ENCODE measurements at places on chromosomes 1 and 21. TPM values are rescaled to one million over a fixed set of nuclear protein-coding genes. Genes with fewer than 3 reads are reported as not detected.

The SLAMF8 gene
- 51.2 TPM for total RNA-seq

The RPE65 gene
- total RNA-seq, result not detected

The GNAT2 gene
- total RNA-seq, result not detected

The TXNDC12 gene
- 55.5 TPM for total RNA-seq

The ANGPTL7 gene
- 0.80 TPM for total RNA-seq

The SPRR2F gene
- total RNA-seq, result not detected

The PPM1J gene
- 0.30 TPM for total RNA-seq

The LDLRAD1 gene
- total RNA-seq, result 13.7 TPM

The HSPB7 gene
- 4.9 TPM for total RNA-seq

The AKR7A2 gene
- 37.4 TPM for total RNA-seq

The CD1C gene
- total RNA-seq, result 3.0 TPM

The KPRP gene
- not detected for total RNA-seq

The FAM43B gene
- total RNA-seq, result 0.38 TPM

The LCE2C gene
- total RNA-seq, result not detected

The SELENBP1 gene
- 413 TPM for total RNA-seq

The LIPI gene
- total RNA-seq, result not detected

The CENPL gene
- total RNA-seq, result 6.9 TPM

The BACH1 gene
- 148 TPM for total RNA-seq

The PTP4A2 gene
- total RNA-seq, result 205 TPM

The CHRM3 gene
- total RNA-seq, result 6.0 TPM
